ENCODE measurements at places on chromosomes 12 and 14. TPM values are rescaled to one million over a fixed set of nuclear protein-coding genes. Genes with fewer than 3 reads are reported as not detected.
A peak's percentile ranks its signal among the peaks of the same experiment; 100 is the strongest.

GRCh38 chr12:109286652-109287051 lies 22.4 kb downstream of the FOXN4 start:
- DNase-seq: no peak

- no peak for DNase-seq
Observed at GRCh38 chr12:90295858-90296257, 587.2 kb upstream of the ATP2B1 start.

- DNase-seq: no peak
Observed at GRCh38 chr12:11981121-11981733, 89.5 kb upstream of the BCL2L14 start.

- DNase-seq: no peak
Observed at GRCh38 chr14:32129124-32129523, 52.0 kb downstream of the ARHGAP5 start.

DNA sequence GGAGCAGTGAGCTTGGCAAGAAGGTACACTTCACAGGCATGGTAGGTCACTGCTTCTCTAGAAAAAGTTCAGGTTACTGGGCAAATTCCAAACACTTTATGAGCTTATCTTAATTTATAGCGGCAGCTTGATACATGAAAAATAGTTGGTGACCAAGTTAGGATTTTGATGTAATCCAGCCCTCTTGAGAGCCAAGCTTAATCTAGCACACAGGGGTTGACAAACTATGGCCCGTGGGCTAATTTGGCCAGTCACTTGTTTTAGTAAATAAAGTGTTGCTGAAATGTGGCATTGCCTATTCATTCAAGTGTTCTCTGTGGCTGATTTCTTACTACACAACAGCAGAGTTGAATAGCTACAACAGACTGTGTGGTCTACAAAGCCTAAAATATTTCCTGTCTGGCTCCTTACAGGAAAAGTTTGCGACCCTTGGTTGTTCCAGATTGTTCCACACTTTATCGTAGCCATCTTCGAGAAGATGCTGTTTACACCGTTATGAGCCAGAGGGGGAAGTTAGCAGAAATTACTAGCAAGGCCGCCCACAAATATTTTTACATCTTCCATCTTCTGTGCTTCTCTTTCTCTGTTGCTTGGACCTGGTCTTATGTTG lies 120.9 kb downstream of the DAAM1 start:
- no peak for DNase-seq

- no peak for DNase-seq
Observed at GRCh38 chr14:104228221-104228620, 89.8 kb downstream of the KIF26A start.

GRCh38 chr12:80442426-80443222 lies 1.4 kb upstream of the PTPRQ start:
- no peak for DNase-seq

- no peak for DNase-seq
Observed at GRCh38 chr14:104665114-104665656, 24.2 kb upstream of the INF2 start.

DNA sequence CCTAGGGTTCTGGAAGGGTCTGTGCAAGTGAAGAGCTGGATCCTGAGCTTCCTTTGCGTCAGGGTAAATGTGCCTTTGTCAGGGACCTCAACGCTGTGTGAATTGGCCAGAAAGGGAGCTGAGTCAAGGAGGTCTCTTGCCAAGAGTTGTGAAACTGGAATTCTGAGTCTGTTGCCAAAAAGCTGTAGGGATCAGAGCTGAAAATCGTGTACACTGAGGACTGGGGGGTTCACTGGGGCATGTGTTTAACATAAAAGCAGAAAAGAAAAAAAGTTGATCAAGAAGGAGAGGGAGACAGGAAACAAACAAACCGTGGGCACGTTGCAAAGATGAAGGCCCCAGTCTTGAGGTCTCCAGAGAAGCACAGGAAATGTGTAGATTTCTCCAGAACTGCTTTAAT lies 1081.5 kb downstream of the VRK1 start:
- no peak for DNase-seq

- DNase-seq: no peak
Observed at GRCh38 chr14:51023964-51024363, 70.9 kb downstream of the TRIM9 start.

DNA sequence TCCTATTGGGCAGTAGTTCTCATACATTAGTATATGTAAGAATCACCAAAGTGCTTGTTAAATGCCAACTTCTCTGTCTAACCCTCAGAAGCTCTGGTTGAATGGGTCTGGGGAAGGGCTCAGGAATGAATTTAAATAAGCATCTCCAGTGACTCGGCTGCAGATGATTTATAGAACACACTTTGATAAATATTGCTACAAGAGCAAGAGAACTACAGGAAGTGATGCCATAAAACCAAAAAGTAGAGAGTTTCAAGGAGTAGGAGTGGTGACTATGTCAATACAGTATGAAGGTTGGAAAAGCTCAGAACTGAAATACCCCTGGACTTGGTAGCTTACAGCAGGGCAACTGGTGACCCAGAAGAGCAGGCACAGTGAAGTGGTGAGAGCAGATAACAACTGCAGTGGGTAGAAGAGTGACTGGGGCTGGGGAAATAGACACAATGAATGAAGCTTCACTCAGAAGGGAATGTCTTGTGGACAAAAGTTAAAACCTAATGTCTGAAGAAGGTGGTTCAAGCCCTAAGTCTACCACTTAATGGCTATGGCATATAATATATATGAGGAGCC lies 8.0 kb upstream of the PLEKHA5 start:
- no peak for DNase-seq

- DNase-seq: no peak
Observed at GRCh38 chr12:52372216-52373154, 5.2 kb upstream of the KRT85 start.

DNA sequence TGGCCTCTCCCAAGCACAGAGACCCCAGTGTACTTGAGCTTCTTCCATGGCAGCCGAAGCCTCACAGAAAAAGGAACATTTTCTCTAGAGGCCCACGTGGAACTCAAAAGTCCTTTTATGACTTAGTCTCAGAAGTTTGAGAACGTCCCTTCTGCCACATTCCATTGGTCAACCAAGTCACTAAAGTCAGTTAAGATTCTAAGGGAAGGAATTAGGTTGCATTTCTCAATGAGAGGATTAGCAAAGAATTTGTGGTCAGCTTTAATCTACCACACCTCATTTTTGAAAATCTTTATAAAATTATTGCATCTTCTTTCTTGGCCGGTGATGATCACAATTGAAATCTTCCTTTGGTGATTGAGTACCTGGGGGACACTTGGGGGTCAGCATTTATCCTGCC lies 279.9 kb upstream of the TBX3 start:
- DNase-seq: no peak

- no peak for DNase-seq
Observed at GRCh38 chr12:14910090-14910915, 24.6 kb upstream of the MGP start.

DNA sequence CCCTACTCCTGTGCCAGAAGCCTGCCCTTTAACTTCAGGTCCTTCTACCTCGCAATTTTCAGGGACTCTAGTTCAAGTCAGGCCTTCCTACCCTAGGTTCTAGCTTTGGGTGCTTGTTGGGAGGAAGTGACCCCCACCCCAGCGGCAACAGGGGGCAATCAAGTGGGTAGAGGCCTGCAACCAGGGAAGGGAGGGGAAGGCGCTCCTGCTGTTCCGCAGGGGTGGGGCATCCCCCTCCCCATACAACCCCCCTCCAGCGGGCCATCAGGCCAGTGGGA lies 204 bp upstream of the PRPH start:
- no peak for DNase-seq

DNA sequence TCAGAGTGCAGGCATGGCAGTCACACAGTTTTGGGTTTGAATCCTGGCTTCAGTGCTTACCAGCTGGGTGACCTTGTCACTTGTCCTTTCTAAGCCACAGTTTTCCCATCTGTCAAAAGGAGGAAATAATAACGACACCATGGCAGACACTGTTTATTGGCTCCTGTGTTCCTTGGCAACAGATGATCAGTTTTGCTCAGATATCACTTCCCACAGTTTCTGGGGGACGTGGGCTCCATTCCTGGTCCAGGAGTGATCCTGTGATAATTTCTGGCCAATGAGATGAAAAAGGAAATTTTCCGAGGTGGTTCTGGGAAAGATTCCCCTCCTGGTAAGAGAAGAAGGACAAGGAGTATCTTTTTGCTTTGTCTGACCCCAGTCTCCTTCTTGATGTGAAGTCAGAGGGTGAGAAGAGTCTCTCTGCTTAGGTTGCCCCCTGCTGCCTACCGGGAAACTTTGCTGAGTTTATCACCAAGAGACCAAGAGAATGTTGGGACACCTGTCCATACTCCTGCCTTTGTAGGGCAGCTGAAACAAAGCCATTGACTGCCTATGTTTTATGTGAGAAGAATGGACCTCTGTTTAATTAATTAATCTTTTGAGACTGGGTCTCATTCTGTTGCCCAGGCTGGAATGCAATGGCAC lies 178.9 kb upstream of the NRXN3 start:
- no peak for DNase-seq

DNA sequence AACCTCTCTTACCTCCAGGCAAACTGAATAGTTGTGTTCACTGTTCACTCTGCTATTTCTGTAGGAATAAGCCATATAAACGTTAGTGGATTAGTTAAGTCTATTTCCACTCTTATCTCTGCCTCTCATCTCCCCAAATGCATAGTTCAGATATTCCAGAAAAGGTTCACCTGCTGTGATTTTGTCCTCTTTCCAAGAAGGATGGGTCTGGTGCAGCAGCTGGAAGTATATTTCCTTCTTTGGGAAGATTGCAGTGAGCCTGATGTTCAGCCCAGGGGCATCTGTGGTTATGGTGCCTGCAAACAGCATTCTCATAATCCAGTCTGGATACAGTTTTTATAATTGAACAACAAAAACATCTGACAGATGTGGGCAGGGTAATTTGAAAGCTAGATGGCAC lies 97.7 kb downstream of the TPH2 start:
- no peak for DNase-seq

GRCh38 chr12:56776654-56777053 lies 13.5 kb downstream of the HSD17B6 start:
- no peak for DNase-seq

GRCh38 chr14:30114051-30114450 lies 186.4 kb upstream of the PRKD1 start:
- DNase-seq: no peak

- no peak for DNase-seq
Observed at GRCh38 chr14:103695296-103696069, 19.8 kb downstream of the XRCC3 start.

- no peak for DNase-seq
Observed at GRCh38 chr12:16691624-16692023, 85.7 kb upstream of the LMO3 start.

GRCh38 chr14:64646103-64646502 lies 58.1 kb upstream of the PLEKHG3 start:
- DNase-seq: no peak

GRCh38 chr14:68777644-68778043 lies 15.2 kb downstream of the ZFP36L1 start:
- no peak for DNase-seq

DNA sequence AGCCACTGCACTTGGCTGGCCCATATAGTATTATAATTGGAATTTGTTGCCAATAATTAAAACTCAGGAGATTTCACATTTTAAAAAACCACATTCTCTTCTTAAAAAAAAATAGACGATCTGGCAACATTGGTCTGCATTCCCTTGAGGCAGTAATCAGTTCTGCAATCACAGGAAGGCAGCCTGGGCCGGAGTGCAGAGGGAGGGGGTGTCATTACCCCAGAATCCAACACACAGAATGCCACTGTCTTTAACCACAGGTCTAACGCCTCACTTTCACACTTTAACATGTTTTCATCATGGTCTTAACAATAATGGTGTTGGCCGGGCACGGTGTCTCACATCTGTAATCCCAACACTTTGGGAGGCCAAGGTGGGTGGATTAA lies 100.1 kb downstream of the SCARB1 start:
- DNase-seq: no peak

GRCh38 chr12:15892645-15893259 lies 10.6 kb downstream of the STRAP start:
- no peak for DNase-seq

GRCh38 chr14:77603654-77604255 lies 12.7 kb downstream of the SPTLC2 start:
- no peak for DNase-seq

DNA sequence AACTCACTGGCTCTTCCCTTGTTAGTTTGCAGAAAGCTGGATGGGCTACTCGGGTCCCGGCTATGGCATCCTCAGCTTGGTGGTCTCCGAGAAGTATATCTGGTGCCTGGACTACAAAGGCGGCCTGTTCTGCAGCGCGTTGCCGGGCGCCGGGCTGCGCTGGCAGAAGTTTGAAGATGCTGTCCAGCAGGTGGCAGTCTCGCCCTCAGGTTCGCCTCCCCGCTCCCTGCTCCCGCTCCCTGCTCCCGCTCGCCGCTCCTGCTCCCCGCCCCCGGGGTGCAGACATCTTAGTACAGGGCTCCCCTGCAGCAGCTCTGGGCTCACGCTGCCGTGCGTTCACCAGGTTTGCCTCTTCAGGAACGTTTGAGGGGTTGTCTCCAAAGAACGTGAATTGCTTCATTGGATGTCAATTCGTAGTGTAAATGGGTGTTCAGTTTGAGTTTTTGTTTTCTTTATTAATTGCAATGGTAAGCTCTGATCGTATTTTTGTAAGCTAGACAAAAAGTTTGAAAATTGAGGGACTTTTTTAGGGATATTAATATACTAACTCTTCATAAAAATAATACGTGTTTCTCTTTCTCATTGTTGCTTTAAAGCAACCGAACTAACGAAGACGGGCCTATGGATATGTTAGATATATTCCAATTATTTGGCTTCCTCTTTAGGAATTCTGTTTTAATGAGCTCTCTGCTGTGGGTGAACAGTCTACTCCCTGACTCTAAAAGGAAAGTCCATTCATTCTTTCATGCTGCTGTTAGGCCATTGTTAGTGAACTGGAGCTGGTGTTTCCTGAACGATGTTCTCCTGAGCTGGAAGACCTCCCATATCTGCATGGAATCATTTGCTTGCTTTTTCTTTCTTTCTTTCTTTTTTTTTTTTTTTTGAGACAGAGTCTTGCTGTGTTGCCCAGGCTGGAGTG lies 71.3 kb downstream of the ANKRD9 start:
- peak; percentile 31 for DNase-seq

The KRT6C gene
- not detected for total RNA-seq

The OTOGL gene
- total RNA-seq: 0.14 TPM

The CCDC63 gene
- total RNA-seq: not detected

The PROX2 gene
- not detected for total RNA-seq

The KLRC4 gene
- total RNA-seq: 4.2 TPM

The TTC6 gene
- total RNA-seq: 0.14 TPM

The VRK1 gene
- total RNA-seq: 4.9 TPM

The ACOT4 gene
- 1.8 TPM for total RNA-seq

The CCDC38 gene
- not detected for total RNA-seq

The SAMD15 gene
- total RNA-seq: 0.14 TPM

The VWF gene
- total RNA-seq: 164 TPM

The RILPL2 gene
- 15.9 TPM for total RNA-seq

The IL22 gene
- not detected for total RNA-seq

The KRT72 gene
- not detected for total RNA-seq
